ENCODE measurements at places on chromosomes 7 and 10. TPM values are rescaled to one million over a fixed set of nuclear protein-coding genes. Genes with fewer than 3 reads are reported as not detected.
A peak's percentile ranks its signal among the peaks of the same experiment; 100 is the strongest.

DNA sequence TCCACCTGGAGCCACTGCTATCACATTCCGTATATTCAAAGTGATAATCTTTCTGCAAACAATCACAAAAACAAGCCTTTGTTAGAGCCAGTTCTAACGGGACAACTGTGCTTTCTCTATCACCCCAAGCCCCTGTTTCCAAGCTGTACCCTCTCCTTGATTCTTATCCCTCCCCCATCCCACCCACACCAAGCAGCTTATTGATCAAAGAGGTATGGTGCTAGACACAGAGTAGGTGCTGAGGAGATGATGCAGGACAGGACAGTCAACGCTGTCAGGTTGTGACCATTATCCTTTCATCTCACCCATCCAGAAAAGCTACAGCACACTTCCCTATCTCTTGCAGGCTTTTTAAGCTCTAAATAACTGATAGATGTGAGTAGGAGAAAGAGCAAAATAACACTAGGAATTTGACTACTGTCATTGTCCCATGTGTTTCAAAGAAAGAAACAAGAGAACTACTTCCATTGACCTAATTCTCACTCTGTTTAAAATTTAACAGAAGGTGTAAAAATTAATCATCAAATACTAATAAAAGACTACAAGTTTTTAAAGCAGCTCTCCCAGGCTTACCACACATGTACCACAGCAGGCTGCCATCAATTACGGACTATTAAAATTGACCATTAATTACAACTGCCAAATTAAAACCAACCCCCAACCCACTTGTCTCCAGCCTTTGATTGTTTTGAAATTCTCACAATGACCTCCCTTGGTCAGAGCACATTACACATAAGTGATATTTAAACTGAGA, 94.3 kb downstream of the ELAPOR2 start:
- DNase-seq, result no peak

- DNase-seq, result no peak
Observed at GRCh38 chr7:33410266-33410665, 280.9 kb downstream of the BBS9 start.

DNA sequence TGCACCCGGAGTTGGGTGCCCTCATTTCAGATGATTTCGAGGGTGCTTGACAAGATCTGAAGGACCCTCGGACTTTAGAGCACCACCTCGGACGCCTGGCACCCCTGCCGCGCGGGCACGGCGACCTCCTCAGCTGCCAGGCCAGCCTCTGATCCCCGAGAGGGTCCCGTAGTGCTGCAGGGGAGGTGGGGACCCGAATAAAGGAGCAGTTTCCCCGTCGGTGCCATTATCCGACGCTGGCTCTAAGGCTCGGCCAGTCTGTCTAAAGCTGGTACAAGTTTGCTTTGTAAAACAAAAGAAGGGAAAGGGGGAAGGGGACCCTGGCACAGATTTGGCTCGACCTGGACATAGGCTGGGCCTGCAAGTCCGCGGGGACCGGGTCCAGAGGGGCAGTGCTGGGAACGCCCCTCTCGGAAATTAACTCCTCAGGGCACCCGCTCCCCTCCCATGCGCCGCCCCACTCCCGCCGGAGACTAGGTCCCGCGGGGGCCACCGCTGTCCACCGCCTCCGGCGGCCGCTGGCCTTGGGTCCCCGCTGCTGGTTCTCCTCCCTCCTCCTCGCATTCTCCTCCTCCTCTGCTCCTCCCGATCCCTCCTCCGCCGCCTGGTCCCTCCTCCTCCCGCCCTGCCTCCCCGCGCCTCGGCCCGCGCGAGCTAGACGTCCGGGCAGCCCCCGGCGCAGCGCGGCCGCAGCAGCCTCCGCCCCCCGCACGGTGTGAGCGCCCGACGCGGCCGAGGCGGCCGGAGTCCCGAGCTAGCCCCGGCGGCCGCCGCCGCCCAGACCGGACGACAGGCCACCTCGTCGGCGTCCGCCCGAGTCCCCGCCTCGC, at the start of gene EGFR:
EGFR (plus strand) TSS at position 657 of the 830 bp plus-strand sequence. CDS start 261 bp downstream, outside the sequence.
- peak; percentile 87 for DNase-seq

DNA sequence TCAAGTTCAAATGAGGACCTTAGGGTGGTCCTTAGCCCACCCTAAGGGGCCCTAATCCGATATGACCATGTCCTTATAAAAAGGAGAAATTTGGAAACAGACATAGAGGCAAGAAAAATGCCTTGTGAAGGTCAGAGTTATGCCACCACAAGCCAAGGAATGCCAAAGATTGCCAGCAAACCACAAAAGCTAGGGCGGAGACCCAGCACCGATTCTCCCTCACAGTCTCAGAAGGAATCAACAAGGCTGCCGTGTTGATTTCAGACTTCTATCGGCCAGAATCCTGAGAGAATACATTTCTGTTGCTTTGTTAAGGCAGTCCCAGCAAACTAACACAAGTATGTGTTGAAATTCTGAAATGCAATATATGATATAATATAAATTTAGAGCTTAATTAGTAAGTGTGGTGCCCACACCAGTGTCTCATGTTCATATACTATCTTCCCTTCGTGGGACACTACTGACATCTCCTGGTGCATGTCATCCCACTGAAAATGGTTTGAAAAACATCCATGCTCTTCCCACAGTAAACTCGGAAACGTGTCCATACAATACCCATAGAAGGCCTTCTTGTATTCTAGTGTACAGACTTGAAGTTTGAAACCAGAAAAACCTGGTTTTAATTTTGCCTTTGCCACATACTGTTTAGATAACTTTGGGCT, 349.0 kb downstream of the TNS3 start:
- DNase-seq, result no peak

DNA sequence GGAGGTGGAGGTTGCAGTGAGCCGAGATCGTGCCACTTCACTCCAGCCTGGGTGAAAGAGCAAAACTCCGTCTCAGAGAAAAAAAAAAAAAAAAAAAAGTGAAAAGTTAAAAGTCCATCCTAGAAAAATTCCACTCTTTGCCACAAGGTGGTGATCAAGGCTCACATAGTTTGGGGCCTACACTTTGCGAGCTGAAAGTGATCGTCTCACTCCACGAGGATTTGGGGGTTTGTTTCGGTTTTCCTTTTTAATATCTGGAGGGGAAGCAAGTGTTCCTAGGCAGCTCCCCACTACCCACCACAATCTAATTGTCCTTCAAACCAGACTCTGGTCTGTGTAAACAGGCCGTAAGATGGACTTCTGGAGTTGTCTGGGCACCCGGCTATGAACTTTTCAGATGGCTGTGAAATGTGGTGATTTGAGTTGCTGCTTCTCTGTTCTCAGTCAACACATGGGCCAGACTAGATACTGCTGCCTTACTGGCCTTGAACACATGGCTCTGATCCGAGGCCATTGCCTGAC, 27.1 kb downstream of the PRLHR start:
- peak; percentile 48 for DNase-seq

The PPP1R9A gene
- polyA plus RNA-seq, result 21.9 TPM

Measured in right lung (tissue), 10 donors.